ENCODE measurements at places on chromosomes 7 and 10. TPM values are rescaled to one million over a fixed set of nuclear protein-coding genes. Genes with fewer than 3 reads are reported as not detected.

GRCh38 chr10:103171278-103171677, 21.8 kb downstream of the NT5C2 start:
- no peak for DNase-seq

GRCh38 chr7:96308253-96308949, 13.5 kb downstream of the SLC25A13 start:
- no peak for DNase-seq

GRCh38 chr10:76209135-76209534, 777.7 kb downstream of the LRMDA start:
- no peak for DNase-seq

GRCh38 chr7:98877692-98878364, 504 bp upstream of the TRRAP start:
- DNase-seq: no peak

GRCh38 chr7:85341973-85342372, 155.1 kb upstream of the SEMA3D start:
- DNase-seq: no peak

DNA sequence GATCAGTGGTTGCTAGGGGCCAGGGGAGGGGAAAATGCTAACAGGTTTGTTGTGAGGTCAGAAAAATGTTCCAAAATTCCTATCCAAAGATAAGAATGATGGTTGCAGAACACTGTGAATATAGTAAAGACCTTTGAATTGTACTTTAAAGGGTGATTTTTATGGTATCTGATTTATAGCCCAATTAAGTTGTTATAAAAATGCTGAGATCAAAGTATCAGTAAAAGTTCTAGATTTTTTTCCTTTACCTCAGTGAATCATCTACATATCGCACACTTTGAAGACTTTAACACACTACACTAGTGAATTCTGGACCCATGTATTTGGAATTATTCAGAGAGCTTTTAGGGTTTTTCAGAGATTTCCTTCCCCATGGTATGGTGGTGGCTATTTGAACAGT, 275.4 kb downstream of the WDR37 start:
- DNase-seq: no peak

DNA sequence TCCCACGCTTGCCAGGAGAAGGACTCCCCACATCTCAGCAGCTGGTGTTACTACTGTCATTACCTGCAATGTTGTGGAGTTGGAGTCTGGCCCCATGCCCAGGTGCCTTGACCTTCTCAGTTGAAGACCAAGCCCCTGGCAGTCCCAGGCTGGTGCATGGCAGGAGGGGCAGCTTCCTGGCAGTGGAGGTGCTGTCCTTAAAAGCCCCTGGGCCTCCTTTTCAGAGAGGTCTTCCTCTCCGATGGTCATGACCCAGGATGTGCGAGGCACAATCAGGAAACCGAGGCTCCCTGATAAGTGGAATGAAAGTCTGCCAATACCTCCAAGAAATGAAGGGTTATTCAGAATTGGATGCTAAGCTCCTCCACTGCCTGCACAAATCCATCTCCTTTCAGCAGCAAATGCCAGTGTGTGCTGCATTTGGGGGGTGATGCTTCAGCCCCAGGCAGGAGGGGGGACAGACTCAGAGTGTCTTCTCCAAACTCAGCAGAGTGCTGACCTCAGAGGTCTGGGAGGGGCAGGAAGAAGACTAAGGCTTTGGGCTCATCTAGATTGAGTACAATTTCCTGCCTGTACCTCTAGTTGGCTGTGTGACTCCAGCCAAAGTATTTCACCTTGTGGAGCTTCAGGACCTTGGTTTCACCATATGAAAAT, 97.0 kb upstream of the DDC start:
- DNase-seq: no peak

DNA sequence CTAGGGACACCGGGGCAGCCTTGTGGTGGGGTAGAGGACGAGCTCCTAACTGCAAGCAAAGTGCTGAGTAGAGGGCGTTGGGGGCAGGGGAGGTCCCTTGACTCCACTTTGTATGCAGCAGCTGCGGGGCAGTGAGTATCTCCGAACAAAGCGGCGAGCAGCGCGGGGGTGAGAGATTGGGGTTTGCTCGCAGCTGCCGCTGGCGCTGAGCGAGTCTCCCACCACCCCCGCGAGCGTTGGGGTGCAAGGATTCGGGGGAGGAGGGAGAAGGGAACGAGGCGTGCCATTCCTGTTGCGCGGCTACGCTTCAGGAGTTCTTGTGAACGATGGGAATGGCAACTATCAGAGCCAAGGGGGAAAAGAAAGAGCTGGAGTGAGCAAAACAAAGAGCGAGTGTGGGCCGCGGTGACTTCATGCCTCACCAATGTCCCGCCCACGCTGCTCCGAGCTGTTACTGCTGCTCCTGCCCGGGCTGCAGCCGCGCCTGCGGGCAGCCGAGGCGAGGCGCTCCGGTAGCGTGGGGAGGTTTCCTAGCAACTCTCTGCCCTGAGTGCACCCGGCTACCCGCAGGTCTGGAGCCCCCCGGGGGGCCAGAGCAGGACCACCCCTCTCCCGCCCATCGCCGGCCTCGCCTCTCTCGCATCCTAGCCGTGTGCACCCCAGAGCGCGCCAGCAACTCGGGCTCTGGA, at the start of gene ITGB8:
ITGB8 (plus strand) TSS at position 662 of the 689 bp plus-strand sequence. CDS start 907 bp downstream, outside the sequence.
- DNase-seq: peak; percentile 90

DNA sequence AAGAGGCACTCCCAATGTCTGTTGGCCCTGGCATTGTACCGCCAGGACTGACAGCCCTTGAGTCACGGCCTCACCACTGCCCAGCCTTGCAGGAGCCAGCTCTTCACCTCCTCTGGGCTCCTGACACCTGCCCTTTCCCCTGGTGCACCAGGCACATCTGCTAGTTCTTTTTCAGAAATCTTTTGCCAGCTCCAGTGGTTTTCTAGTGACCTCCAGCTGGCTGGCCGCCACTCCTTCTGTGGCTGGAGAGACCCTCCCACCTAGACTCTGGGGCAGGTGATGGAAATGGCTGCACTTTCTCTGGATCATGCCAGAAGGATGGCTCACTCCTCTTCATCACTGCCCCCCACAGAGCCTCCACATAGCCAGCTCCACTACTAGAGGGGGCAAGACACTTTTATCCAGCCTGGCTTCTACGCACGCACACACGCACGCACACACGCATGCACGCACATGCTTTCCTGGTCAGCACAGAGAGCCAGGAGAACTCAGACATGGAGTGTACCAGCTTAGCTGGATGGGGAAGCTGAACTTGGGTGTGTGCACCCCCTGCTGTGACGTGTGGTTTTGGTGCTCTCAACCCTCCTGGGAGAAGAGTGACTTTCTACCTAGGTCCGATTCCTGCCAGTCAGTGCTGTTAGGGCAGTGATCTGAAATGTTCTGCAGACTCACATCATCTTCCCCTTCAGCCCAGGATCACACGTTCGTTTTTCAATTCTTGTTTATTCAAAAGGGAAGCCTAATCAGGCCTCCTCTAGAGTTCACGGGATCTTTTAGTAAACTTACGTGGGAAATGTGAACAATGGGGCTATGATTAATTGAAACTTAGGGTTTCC, 222.0 kb downstream of the PRPF18 start:
- no peak for DNase-seq

DNA sequence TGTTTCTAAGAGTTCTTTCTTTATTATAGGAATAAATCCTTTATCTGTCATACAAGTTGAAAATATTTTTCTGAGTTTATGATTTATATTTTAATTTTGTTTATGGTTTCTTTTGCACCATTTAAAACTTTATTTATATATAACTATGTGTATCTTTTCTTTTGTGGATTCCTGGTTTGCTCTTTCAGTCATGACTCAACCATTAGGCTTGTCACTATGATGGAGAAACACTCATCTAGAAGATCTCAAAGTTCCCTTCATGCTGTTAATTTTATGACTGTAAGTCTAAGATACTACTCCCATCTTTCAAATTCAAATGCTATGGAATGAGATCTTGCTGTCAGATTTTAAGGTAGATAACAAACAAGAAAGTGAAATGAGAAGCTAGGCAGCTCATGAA, 199.5 kb downstream of the INHBA start:
- no peak for DNase-seq

GRCh38 chr10:83982812-83983211, 156.5 kb upstream of the GHITM start:
- no peak for DNase-seq

DNA sequence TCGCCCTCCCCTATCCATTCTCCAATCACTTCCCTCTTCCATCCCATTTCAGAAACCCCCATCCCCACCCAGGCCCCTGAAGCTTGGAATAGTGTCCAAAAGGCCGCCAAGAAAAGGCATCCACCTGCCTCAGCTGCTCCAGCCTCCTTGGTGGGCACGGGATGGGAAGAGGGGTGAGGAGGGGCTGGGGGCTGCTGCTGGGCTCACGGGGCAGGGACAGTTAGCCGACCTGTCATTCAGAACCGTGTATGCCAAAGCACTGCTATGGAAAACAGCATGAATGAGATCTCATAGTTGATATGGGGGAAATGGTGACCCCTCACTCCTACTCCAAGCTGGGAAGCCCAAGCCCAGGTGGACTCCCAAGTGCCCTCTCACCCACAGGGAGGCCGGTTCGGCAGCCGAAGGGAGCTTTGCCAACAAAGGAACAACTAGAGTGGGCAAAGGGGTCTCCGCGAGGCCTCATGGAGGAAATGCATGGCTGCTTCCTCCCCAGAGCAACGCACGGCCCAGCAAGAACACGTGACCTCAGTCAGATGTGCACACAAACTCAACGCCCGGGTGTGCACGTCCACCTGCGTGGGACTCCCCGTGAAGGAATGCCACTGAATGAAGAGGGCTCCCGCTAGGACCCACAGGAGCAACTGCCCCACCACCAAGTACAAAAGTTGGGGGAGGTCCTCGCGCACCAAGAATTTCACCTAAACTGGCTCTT, 52.5 kb downstream of the EBF3 start:
- DNase-seq: no peak

GRCh38 chr7:134767520-134768168, 11.8 kb upstream of the CALD1 start:
- no peak for DNase-seq

DNA sequence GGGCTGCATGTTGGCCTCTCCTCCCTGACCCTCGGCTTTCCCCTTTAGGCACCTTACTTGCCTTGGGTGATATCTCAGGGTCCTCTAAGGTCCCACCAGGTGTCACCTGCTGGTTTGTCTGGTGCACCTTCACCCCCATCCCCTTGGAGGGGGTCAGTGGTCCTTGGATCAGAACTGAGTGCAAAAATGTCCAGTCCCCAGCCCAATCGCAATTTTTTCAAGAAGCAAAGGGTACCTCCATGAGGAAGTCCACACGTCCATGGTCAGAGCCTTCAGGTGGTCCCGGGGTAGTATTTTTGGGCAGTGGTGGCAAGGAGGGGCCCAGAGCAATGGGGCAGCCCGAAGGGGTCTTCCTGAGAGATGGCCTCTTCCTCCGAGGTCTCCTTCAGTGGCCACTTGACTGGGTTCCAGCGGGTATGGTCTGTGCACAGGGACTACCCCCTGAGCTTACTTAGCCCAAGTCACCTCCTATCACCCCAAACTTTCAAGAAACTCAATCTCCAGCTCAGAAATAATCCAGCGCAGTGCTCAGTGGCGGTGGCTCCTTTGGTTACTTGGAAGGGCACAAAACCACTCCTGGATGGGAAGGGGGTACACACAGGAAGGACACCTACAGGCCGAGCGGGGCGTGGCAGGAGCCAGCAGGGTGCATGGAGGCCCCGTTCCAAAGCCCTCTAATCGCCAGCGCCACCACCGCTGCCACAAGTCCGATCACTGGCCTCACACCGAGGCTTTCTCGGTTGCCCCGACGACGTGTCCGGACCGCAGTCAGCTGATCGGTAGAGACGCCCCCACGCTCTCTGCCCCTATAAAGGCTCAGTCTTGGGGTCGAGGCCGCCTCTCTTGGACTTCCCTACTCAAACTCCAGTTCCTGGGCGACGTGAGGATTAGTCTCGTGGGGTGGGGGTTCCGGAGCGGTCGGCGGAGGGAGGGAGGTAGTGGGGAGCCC, 4.5 kb downstream of the SAP25 start:
- DNase-seq: no peak

DNA sequence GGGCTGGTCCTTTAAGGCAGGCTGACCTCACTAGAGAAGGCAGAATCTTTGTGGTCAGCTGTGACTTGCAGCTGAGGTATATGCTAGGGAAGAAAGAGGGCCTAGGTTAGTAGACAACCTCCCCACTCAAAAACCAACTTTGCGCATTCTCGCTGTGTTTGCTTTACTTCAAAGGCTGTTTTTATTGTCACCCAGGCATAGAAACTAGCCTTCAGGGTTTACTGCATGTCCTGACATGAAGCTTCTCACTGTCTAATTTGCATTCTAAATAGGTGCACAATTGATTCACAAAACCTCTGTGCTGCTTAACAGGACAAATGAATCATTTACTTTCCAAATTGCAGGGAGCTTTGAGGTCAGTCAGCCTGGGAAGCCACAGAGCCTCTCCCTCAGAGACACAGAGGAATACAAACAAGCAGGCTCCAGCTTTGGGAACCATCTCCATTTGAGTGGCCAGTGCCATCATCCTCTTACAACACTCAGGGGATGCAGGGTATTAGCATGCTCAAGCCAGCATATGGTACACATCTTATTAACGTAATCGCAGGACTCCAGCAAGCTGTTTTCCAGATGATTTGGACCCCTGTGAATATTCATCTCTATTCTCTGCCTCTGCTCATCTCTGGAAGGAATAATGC, 596.4 kb upstream of the GHITM start:
- DNase-seq: no peak

GRCh38 chr10:17586821-17587234, 30.3 kb downstream of the HACD1 start:
- no peak for DNase-seq

- no peak for DNase-seq
These were observed 160.9 kb downstream of the SDK1 start for GRCh38 chr7:3461923-3462322.

DNA sequence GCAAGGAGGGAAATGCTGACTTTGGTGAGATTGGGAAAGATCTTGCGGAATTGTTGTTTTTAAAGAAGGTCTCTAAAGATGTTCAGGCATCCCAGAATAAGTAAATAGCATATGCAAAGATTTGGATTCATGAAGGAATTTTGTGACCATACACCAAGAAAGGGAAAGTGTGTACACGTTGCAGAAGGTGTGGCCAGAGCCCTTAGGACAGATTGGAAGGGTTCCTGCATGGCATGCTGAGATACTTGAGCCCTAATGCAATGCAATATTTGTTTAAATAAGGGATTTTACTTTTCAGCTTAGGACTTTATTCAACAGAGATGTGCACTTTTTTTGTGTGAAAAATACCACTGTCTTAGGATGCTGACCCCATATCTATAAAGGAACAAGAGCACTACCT, 219.5 kb upstream of the INHBA start:
- DNase-seq: no peak

GRCh38 chr10:49844775-49845595, 82.9 kb upstream of the OGDHL start:
- DNase-seq: no peak

The NKX6-2 gene
- polyA plus RNA-seq: 0.27 TPM

The CRTAC1 gene
- 2.0 TPM for polyA plus RNA-seq

The ERVW-1 gene
- not detected for polyA plus RNA-seq

The ANKRD7 gene
- polyA plus RNA-seq: 1.3 TPM

The LLCFC1 gene
- not detected for polyA plus RNA-seq

The GPR37 gene
- polyA plus RNA-seq: not detected

The BUB3 gene
- polyA plus RNA-seq: 62.4 TPM

The NAT16 gene
- polyA plus RNA-seq: not detected

The PLEKHS1 gene
- polyA plus RNA-seq: not detected

The SPDYE9 gene
- not detected for polyA plus RNA-seq
